ENCODE measurements at places on chromosomes 5 and 9. TPM values are rescaled to one million over a fixed set of nuclear protein-coding genes. Genes with fewer than 3 reads are reported as not detected.
A peak's percentile ranks its signal among the peaks of the same experiment; 100 is the strongest.

DNA sequence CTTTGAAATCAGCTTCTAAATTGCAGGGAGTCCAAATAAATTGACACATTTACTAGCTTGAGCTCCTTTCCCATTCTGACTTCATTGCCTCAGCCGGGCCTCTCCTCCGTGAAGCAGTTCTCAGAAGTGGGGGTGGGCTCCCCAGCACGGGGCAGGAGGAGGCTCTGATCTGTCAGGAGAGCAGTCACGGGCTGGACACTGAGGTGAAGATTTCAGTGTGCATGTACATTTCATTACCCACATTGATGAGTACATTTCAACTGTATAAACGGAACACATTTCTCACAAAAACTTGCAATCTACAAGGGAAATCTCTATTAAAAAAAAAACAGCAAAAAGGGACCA, 195.9 kb downstream of the SEMA6A start:
- no peak for DNase-seq

DNA sequence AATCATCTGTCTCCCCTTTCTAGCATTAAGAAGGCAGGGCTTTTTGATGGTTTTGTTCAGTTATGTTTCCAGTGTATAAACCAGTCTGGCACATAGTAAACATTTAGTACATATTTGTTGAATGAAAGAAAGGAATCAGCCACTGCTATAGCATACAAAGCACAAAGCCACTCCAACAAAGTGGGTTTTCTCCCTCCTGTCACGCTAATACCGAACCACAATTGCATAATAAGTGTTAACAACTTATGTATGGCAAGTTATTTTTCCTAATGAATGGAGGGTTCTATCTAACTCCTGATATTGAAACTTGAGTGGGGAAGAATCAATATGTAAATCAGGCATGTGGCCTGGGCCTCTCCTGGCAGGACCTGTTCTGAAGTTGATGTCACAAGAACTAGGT, 53.9 kb downstream of the PRUNE2 start:
- DNase-seq = no peak

DNA sequence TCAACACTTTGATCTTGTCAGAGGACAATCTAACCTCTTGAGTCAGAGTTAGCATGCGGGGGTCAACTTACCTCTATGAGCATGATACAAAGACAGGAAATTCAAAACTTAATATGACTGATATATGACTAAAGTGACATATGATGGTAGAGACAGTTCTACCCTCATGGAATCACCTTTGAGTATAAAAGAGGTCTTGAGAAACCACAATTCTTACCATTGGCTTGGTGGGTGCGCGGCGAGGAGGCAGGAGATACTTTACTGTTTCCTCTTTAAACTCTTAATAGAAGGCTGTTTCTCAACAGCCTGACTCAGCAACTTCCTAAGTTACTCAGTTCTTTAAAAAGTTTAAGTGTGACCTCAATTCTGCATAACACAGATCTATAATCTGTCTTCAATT, 372.8 kb downstream of the KIAA0825 start:
- DNase-seq = no peak

SERF1B gene
- total RNA-seq = 12.6 TPM

- no peak for DNase-seq
These were observed 78.4 kb upstream of the PAPPA start for GRCh38 chr9:116075191-116075590.

POU5F2 gene
- total RNA-seq = 1.2 TPM

GRCh38 chr9:69745716-69746437, 13.9 kb downstream of the PTAR1 start:
- no peak for DNase-seq

DNA sequence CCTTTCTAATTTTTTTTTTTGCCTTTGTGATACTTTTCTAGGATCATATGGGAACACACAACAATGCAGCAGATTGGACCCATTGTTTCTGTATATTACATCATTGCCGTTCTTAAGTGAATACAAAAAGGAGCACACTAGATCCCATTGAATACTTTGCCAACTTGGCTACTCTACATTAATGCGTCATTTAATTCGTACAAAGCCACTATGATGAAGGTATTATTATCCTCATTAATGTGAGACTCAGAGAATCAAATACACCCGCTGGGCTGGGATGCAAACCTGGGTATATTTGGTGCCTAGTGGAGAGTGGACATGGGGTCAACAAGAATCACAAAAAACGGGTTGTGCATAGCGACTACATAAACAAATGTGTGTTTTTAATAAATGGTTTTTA, 31.9 kb downstream of the OR2K2 start:
- no peak for DNase-seq

- DNase-seq = no peak
These were observed 70.6 kb downstream of the IQGAP2 start for GRCh38 chr5:76473661-76474060.

DNAH5 gene
- total RNA-seq = 3.5 TPM

- DNase-seq = no peak
These were observed 35.2 kb downstream of the FAM163B start for GRCh38 chr9:133573791-133574515.

- DNase-seq = no peak
These were observed 33.8 kb downstream of the TGFBI start for GRCh38 chr5:136062366-136063274.

GRCh38 chr5:120852222-120852860, 388.2 kb downstream of the PRR16 start:
- no peak for DNase-seq

DEPDC1B gene
- total RNA-seq = 3.0 TPM

DNA sequence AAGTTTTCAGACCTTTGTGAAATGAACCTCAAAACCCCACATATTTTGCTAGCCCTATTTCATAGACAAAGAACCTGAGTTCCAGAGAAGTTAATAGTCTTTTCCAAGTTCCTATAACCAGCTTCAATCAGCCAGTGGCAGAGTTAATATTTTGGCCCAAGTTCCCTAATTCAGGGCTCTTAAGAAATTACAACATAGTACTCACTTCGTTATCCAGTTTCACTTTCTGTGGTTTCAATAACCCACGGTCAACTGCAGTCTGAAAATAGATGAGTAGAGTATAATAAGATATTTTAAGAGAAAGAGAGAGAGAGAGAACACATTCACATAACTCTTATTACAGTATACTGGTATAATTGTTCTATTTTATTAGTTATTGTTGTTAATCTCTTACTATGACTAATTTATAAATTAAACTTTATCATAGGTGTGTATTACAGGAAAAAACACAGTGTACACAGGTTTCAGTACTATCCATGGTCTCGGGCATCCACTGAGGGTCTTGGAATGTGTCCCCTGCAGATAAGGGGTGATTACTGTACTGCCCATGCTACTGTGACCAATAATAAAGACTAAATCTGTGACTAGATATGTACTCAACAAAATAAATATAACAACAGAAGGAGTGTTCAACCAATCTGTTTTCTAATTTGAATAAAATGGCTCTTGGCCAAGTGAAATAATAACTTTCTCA, 9.3 kb upstream of the MYOT start:
- no peak for DNase-seq

- DNase-seq = no peak
These were observed 149.7 kb downstream of the ENC1 start for GRCh38 chr5:74490814-74491213.

- peak; percentile 86 for DNase-seq
These were observed at the start of the genes ITGA1 and PELO for GRCh38 chr5:52787600-52788504. Gene ITGA1 (plus strand): TSS chr5:52787916. CDS start chr5:52788354, 438 bp downstream. Gene PELO (plus strand): TSS chr5:52787916. CDS start chr5:52800395, 12,479 bp downstream.

GRCh38 chr9:15192856-15193255, 114.2 kb downstream of the TTC39B start:
- no peak for DNase-seq

GRCh38 chr5:35030426-35031100, 17.2 kb downstream of the AGXT2 start:
- no peak for DNase-seq

GRCh38 chr5:103224118-103224893, 34.3 kb upstream of the MACIR start:
- DNase-seq = peak; percentile 9

ANKS6 gene
- 23.4 TPM for total RNA-seq

DNA sequence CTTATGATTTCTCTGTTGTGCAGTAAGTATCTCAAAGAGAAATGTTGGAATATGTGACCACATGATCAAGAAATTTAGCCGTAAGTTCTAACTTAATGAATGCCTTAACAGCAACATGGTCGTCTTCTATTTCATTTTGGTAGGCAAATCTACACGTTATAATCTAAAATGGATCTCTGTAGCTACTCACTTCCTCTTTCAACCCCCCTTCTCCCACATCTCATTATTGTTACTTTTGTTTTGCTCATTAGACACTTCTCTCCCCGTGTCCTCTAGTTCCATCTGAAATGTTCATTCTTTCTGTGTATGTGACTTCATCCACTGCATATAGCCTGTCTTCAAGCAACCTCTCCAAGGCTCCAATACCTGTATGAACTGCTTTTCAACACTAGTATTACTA, 27.1 kb upstream of the LPAR1 start:
- DNase-seq = no peak

IGIP gene
- 13.7 TPM for total RNA-seq

- DNase-seq = no peak
These were observed 497.3 kb downstream of the MTRR start for GRCh38 chr5:8366266-8366665.

PCDHGB4 gene
- 3.2 TPM for total RNA-seq

UGT3A2 gene
- 0.31 TPM for total RNA-seq

DNA sequence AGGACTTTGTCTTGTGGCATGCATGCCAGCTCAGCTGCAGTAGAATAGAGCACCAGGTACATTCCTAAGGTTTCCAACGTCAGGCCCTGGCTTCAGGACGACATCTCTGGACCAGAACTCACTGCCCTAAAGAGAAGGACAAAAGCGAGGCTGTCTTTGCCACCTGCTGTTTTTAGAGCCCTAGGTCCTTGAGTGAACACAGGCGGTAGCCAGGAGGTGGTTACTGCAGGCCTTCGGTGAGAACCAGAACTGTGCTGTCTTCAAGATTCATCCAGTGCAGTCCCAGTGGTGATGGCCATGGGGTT, 288.9 kb upstream of the CDH18 start:
- DNase-seq = no peak

DNA sequence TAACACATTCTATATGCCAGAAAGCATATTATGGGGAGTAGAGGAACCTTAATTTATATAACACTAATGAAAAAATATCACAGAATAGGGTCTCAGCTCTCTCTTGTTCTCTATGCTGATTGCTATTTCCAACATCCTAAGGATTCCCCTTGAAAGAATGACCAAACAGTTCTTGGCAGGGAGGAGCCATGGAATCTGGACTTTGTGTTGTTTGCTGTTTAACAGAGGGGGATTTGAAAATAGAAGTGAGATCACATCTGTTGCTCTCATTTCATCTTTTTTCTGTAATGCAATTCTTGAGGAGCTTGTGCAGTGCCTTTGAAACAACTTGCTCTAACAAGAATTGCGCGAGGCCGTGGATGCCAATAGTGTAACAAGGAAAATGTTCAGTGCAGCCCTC, 755.3 kb downstream of the TLE1 start:
- DNase-seq = no peak

DNA sequence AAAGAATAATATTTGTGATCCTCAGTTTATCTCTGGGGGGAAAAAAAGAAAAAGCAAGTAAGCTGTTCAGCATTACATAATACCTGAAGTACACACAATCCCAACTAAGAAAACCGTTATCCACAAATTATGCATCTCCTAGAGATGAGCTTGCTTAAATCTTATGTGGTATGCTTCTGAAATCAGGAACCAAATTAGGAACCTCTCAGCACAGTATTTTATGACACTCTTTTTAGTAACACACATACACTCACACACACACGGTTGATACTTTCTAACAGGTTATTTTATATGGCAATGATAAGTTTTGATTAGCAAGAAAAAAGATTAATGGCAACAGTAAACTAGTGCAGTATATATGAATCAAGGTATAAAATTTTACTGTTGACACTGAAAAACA, 1.2 kb upstream of the ZNF510 start:
- no peak for DNase-seq

DNA sequence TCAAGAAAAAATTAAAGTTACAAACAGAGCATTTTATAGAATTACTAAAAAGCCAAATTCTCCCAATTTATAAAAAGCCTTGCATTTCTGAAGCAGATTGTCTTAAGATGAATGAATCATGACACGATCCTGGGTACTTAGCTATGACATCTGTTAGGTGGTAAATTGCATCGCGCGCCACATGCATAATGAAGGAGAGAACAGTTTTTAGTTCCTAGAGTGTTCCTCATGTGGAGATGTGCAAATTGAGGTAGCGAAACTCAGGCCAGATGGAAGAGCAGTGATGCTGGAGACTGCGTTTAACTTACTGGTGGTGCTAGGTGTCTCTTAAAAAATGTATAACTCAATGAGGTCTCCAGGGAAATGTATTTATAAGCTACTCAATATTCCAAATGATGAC, 516.1 kb downstream of the EFNA5 start:
- no peak for DNase-seq

SPATA31A3 gene
- total RNA-seq = not detected

FAM221B gene
- not detected for total RNA-seq

TAF1L gene
- 0.03 TPM for total RNA-seq

GRCh38 chr9:109192732-109193361, 25.8 kb upstream of the FRRS1L start:
- peak; percentile 28 for DNase-seq

PDGFRB gene
- total RNA-seq = 129 TPM

DNA sequence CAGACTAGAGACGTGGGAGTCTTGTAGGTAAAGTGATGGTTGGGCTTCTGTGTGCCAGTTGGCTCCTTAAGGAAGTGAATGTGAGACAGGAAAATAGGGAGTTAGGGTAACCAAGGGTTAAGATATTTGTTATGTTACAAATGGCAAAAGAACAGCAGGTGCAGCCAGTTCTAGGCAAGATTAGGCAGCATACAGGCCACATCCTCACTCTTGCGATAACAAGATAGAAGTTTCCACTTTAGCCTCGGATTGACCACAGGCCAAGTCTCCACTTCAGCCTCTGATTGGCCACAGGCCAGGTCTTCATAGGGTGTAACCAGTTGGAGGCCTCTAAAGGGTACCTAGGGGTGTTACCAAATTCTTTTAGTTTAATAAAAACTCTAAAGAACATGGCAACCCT, 54.6 kb upstream of the ABCA1 start:
- no peak for DNase-seq

GRCh38 chr5:173845321-173845720, 42.8 kb upstream of the CPEB4 start:
- no peak for DNase-seq

- DNase-seq = no peak
These were observed 24.8 kb upstream of the PRDM9 start for GRCh38 chr5:23482642-23483041.

DNA sequence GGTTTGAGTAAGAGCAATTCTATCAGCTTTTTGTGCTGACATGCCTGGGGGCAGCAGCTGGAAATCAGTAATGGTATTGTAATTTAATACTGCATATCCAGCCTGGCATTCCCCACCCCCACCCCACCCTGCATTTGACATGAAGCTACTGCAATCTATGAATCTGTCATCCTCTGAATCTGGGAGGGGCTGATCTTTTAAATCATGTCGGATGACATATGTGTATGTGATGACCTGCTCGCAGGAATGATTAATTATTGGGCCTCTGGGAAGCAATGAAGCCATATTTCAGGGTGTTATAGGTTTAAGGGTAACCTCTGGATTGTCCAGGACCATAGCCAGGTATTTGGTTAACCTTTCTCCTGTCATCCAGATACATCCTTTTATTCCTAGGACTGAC, 64.6 kb upstream of the RASGRF2 start:
- no peak for DNase-seq
